ENCODE measurements at places on chromosomes 1 and 21.

DNA sequence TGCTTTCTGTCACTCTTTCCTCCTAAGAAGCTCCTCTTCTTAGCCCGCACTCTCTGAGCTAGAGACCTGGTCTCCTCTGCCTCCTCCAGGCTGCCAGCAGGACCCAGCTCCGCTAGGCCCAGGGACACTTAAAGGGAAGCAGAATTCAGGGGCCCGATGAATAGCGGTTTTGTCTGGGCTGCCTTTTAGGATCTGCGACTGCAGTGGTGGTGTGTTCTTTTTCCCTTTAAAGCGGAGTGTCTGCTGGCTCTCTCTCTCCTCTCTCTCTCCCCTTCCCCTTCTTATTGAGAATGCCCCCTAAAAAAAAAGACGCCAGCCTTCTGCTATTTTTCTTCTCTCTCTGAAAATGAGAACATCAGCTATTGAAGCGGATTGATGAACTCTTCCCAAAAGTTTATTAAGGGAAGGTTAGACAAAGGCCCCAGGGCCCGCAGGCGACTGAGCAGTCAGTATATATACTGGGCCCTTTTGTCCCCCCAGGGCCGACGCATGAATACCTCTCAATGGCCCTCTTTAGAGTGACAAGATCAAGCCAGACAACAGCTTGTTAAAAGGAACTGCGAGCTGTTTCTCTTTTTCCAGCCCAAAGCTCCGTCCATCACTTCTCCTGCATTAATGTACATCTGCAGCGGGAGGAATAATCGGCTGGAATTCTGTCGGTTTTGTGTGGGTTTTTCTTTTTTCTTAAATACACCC lies 27.0 kb downstream of the PAX7 start:
- DNase-seq, result no peak

DNA sequence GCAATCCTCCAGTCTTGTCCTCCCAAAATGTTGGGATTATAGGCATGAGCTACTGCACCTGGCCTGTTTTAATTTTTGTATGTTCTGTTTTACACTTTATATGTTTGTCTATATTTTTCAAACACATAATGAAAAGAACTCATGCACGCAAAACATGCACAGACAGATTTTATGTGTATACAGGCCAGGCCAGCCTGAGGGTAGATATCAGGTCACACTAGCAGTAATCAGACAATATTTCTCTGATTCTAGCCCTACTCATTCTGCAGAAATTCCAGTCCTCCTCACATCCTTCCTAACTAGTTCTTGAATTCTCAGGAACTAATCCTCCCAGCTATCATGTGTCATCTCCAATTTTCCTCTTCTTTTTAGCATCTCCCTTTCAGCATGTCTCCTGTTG lies 27.8 kb upstream of the PHGDH start:
- no peak for DNase-seq

DNA sequence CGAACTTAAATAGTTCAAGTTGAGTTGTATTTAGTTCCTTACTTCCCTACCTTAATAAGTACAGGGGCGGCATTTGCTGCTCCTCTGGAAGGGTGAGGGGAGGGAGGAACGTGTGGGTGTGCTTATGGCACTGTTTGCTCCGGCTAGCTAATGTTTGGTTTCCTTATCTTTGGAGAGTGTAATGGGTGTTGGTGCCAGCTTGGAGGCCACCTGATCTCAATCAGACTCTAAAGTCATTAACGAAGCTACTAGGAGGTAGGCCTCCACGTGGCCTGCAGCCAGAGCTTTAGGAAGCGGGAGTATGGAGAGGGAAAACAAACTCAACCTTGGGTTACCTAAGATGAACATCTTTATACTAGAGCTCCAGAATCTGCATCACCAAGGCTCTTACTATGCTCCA lies 43.0 kb upstream of the RAP1A start:
- DNase-seq, result no peak

GRCh38 chr21:14119038-14119437 lies 91.7 kb downstream of the LIPI start:
- DNase-seq, result no peak

DNA sequence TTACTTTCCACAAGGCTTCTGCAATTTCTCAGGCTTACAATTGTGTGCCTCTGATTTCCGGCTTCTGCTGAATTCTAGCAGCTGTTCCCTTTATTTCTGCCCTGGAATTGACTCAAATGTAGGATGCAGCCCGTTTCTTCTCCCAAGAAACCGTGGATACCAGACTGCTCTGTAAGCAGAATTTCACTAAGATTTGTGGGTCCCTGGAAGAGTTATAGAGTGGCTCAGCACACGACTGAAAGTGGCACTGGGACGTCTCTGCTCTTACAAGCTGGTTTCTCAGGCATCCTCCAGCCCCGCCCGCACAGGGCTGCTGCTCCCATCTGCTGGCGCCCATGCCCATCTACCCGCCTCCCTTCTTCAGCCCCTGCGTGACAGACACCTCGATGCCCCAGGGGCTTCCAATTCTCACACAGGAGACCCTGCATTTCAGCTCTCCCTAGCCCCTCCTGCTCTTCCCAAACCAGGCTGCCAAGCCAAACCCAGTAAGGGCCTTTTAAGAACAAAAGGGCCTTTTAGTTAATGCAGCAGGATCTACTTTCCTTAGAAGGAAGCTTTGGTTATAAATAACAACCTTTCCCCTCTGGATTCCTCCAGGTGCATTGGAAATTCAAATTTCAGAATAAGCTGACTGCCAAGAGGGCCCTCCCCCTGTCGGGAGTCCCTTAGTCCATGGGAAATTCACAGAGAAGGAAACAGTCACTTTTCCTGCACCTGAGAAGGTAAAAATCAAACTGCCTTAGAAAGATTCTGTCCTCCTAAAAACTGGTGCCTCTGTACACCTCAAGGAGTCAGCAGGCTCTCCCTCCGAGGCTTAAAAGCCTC lies 45.4 kb upstream of the TENT5B start:
- DNase-seq, result no peak

DNA sequence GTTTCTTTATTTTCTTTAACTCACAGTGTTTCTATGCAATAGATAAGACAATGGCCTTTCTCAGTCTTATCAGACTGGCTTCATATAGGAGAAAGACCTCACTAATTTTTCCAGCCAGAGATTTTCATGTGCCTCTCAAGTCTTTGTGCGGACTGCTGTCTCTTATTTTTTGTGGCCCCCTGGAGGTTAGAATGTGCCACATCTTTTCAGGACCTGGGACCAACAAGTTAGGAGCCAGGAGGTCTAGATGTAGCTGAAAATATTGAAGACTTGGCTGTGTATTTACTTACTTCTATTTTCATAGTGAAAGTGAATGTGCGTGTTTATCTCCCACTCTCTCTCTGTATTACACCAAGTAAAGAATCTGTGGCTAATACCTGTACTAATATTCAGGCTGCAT lies 42.1 kb upstream of the CFHR3 start:
- DNase-seq, result peak; percentile 3

GRCh38 chr1:50631161-50631560 lies 207.9 kb upstream of the DMRTA2 start:
- DNase-seq, result no peak

DNA sequence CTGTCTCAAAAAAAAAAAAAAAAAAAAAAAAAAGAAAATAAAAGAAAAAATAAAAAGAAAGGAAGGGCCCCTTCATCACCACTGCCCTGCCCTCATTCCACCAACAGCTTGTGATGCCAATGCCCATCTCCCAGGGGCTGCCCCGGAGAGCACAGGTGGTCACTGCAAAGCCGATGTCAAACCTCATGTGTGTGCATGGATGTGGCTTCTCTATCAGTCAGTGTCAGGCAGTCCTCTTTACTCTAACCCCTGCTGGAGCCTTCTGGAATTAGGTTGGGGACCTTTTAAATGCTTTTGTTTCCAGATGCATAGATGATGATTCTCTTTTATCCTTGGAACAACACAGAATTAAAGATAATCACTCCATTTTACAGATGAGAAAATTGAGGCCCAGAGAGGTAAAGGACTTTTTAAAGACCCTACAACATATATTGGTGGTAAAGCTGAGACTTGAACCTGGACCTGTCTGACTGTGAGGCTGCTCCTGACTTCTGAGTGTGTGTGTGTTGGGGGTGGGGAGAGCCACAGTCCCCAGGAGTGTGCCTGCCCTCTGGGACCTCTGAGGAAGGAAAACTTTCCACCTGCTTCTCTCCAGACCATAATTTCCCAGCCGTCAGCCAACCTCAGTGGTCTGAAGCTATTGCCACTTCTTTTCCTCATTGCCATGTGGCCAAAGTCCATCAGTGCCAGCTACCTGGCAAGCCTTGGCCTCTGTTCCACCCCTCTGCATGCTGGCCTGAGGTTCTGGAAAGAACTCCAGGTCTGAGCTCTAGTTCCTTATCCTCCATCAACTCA lies 3.0 kb upstream of the TMEM54 start:
- DNase-seq, result no peak

DNA sequence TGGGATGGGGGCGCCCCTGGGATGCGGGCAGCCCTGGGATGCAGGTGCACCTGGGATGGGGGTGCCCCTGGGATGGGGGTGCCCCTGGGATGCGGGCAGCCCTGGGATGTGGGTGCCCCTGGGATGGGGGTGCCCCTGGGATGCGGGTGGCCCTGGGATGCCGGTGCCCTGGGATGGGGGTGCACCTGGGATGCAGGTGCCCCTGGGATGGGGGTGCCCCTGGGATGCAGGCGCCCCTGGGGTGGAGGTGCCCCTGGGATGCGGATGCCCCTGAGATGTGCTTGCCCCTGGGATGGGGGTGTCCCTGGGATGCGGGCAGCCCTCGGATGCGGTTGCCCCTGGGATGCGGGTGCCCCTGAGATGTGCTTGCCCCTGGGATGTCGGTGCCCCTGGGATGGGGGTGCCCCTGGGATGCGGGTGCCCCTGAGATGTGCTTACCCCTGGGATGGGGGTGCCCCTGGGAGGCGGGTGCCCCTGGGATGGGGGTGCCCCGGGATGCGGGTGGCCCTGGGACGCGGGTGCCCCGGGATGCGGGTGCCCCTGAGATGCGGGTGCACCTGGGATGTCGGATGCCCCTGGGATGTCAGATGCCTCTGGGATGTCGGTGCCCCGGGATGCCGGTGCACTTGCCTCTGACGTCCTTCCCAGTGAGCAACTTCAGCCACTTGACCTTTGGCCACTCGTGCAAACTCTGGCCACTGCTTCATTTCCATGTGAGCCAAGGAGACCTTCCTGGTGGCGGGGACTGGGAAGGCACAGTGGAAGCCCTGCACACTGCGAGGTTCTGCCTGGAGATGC lies 37.3 kb upstream of the SLC19A1 start:
- DNase-seq, result no peak

DNA sequence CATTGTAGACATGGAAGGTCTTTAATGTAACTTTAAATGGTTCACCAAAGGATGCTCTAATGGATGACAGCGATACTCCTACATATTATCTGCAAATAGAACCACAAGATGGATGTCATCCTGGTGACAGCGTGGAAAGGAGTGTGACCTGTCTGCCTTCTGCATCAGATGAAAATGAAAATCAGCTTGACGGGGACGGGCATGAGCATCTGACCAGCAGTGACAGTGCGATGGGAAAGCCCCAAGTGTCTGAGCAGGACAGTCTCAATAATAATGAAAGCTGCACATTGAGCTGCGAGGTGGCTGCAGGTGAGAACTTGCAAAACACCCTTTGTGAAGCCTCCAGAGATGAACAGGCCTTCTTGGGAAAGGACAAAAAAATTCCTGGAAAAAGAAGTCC lies 25.2 kb downstream of the CNST start:
- no peak for DNase-seq

DNA sequence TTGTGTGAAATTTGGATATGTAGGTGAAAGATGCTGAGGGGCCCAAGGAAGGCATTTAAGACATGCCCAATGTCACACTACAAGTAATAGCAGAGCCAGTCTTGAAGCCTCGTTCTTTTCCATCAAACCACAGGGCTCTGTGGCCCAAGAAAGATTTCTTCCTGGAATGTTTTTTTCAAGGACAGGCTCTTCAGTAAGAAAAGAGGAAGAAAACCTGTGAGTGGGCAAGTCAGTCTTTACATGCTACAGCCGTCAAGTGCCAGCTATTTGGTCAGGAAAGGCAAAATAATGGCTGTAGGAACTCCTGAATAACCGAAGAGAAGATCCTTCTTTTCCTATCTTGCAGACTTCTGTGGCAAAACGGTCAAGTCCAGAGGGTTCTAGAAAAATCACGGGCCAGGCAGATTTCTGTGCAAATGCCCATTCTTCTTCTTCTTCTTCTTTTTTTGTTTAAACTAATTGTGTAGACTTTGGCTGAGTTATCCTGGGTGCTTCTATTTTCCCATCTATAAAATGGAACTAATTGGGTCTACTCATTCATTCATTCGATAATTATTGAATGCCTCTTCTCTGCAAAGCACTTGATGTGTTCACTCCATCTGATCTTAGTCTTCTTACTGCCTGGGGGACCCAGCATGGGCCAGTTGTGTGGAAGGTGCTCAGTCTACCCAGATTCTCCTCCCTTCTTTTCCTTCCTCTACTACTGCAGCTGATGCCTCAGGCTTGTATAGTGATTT lies 1.9 kb upstream of the ID3 start:
- DNase-seq, result peak; percentile 55

DNA sequence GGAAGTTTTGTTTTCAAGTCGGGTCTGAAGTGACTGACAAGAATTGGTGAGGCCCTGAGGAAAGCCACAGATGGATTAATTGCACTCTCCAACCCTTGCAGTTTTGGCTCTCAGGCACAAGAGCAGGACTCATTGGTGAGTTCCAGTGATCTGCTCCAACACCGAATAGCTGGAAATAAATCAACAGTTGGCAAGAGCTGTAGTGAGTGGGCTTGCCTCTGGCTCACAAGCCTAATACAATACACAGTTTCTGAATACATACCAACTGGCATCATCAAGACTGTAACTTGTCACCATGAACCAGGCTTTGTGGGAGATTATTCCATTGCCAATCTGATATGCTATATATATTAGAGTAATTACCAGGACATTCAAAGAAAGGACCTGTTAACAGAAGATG lies 131.6 kb downstream of the GRIK1 start:
- no peak for DNase-seq

- DNase-seq, result no peak
Observed at GRCh38 chr1:117579221-117579906, 26.5 kb upstream of the TENT5C start.

- no peak for DNase-seq
Observed at GRCh38 chr1:81430955-81431623, 369.6 kb upstream of the ADGRL2 start.

DNA sequence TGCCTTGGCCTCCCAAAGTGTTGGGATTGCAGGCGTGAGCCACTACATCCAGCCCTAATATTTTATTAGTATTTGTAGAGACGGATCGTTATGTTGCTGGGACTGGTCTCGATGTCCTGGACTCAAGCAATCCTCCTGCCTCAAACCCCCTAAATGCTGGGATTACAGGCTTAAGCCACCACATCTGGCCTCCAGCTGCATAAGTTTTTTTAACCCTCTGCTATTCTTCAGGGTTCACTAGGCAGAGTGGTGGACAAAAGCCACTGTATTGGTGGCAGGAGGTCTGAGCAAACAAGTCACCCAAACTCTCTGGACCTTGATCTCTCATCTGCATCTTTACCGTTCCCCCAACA lies 10.1 kb upstream of the CLIC4 start:
- DNase-seq, result no peak

DNA sequence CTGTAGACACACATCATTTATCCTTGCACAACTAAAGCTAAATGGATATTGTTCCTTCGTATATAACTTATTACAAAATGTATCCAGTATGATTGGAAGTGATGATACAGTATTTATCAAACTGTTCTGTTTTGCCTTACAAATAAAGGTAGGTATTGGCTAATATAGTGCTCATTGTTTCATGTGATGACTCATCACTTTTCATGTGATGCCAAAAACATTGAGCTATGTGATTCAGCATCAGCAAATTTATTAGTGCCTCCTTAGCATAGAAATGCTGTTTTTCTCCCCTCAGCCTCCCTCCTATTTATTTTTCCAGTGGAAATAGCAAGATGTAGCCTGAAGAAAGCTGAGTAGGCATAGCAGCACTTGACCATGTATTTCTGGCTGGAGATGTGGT lies 228.6 kb upstream of the LYPLAL1 start:
- DNase-seq, result no peak

- no peak for DNase-seq
Observed at GRCh38 chr1:48692235-48692634, 84.5 kb downstream of the BEND5 start.
